Right ventricle myocardium inferior (tissue), 1 donor: ENCODE measurements at places on chromosomes 4 and X.
A peak's percentile ranks its signal among the peaks of the same experiment; 100 is the strongest.

- no peak for DNase-seq
These were observed 96.4 kb upstream of the TRPC5OS start for GRCh38 chrX:111779582-111779981.

DNA sequence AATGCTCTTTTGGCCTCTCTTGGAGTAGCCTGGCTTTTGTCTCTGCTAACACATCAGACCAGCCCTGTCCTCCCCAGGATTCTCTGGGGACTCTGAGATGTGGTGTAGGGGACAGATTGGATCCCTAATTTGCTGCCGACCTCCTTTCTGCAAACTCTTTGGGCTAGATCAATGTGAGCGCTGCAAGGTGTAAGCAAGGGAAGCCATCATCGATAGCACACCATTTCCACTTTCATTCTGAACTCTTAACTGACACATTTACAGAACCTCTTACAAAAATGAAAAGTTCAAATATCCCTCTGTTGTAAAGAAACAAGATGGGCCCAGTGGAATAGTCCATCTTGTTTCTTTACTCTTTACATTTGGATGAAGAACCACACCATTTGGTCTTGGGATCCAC is 46.6 kb downstream of the PGRMC2 start:
- no peak for DNase-seq

DNA sequence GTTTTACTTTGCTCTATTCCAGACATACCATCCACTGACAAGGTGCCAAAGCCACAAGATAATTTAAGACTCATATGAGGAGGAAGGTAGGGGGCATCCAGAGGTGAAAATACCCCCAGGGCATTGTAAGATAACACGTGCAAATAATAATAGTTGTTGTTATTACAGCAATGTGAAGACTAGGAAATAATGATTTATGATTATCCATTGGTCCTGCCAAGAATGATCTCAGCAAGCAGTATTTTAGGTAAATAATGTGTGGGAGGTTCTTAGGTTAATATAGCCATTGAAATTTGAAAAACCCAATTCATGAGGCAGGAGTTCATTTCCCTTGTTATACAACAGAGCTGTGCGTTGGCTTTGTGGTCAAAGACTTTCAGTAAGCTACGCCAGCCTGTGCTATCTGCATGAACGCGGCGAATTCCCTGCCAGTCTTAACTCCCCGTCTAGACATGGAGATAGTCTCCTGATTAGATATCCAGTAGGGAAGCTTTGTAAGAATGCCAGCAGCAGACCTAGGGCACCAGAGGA is 47.2 kb upstream of the MXRA5 start:
- no peak for DNase-seq

- no peak for DNase-seq
These were observed 232.5 kb downstream of the TEX13A start for GRCh38 chrX:104988038-104988437.

DNA sequence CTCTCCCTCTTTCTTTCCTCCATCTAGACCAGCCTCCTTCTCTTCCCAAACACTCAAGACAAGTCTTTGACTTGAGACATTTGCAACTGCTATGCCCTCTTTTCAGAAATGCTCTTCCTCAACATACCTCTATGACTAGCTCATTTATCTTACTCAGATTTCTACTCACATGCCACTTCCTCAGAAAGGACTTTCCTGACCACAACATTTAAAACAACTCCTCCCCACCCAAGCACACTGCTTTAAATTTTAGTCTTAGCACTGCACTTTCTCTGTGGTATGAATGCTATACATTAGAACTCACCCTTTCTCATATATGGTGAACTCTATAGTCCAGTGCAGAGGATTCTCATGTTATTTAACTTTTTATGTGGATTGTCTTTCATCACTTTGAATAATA is 28.4 kb upstream of the SULT1E1 start:
- no peak for DNase-seq

- DNase-seq: no peak
These were observed 28.6 kb downstream of the IDS start for GRCh38 chrX:149476513-149476912.

DNA sequence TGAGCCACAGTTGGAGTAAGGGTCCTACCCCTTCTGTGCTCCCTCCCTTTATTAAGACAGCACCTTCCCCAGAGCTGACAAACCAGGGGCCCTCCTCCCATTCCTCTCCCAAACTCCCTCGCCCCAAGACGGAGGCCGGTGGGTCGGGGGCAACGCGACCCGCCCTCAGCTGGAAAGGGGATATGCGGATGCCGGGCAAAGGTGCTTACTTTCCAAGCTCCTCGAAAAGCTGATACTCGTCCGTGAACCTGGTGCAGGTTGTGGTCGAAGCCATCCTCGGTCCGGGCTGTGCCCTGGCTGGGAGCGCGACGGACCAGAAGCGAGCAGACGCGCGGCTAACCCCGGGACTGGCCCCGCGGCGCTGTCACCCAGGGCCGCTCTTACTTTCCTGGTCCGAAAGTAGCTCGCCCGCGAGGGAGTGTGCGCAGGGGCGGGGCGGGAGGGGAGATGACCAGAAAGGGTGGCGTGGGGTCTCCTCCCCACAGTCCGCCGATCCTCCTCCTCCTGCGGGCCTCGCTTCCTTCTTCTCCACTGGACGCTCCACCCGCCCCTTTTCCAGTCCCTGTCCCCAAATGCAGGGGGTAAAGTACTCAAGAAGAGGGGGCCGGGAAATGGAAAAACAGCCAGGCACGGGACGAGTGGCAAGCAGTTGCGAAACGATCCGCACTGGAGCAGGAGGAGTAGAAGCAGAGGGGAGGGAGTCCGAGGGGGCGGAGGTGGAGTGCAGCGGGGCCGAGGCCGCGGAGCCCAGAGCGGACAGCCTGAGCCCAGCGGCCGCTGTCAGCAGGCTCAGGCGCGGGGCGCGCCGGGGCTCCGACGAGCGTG is 531 bp downstream of the CAMK2D start:
- peak; percentile 90 for DNase-seq

DNA sequence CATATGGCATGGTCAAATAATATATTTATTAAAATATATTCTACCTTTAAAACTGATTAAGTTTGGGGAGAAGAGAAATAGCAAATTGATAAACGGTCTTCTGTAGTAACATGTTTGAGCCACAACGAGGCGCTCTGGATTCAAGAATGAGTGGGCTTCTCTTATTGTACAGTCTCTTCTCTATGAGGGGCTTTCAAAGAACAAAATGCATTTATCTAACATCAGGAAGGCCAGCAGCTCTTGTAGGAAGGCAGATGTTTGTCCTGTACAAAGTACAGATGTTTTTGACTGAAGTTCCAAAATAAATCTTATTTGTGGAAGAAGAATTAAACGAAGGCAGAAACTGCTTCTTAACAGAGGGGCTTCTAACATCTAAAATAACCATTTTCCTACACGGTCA is 153.6 kb downstream of the RASL11B start:
- DNase-seq: no peak

DNA sequence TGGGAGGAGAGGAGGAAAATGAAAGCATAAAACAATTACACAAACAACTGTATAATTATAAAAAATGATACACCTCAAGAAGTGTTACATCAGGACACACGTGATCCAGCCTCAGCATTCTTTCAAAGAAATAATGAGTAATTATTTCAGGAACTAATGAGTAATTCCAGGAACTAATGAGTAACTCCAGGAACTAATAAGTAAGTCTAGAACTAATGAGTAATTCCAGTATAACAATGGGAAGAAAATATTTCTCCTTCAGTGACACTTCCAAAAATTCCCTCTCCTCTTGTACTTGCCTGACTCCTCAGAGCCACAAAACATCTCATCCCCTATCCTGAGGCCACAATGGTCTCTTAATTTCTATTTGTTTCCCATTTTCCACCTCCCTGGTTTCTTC is 63.5 kb upstream of the COL25A1 start:
- DNase-seq: no peak

- DNase-seq: no peak
These were observed 229.8 kb downstream of the DKK2 start for GRCh38 chr4:106806158-106806797.

GRCh38 chrX:15500497-15500966 is at the start of gene BMX:
Gene BMX (plus strand): TSS chrX:15500807. CDS start chrX:15508354, 7,547 bp downstream.
- peak; percentile 78 for DNase-seq

DNA sequence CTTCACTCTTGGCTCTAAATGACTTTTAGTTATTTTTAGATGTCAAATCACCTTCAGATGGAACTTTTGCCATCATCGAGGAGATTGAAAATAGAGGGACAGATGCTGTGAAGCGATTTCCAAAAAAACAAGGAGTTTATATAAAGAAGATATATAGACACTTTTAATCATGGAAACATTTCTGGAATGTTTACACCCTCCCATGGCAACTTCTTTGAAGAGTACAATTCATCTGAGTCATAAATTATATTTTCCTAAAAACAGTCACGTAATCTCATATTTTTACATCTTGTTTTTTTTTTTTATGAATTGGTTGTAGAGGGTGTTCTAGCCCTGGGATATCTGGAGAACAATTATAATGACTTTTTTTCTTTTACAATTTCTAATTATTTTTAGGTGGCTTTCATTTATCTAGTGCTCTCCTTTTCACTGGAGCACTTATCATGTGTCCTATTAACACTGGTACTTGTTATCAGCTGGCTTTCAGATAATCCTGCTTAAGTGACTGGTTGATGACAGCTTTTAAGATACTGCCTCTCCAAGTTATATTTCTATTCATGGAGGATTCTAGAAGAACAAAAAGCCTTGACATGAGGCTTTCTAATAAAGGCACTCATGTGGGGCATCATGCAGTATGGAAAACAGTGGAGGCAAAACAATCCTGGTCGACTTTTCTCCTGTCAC is 24.9 kb downstream of the PCDH7 start:
- DNase-seq: no peak

GRCh38 chr4:177964693-177965168 is 522.5 kb upstream of the AGA start:
- no peak for DNase-seq

GRCh38 chrX:130874751-130875150 is 28.3 kb downstream of the ENOX2 start:
- no peak for DNase-seq

DNA sequence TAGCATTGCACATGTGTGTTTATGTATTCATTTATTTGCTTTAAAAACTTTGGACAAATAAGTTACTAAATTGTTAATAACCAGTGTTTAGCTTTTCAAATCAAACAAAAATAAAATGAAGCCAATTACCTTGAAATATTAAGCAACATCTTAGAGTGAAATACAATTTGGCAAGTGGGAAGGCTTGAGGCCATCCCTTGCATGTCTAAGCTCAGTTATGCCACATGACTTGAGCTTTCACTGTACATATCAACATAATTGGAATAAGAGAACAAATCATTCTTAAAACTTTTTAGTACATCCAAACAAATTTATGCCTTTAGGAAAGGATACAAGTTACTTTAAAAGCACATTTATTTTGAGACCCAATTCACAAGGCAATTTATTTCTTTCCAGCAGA is 640.6 kb downstream of the SPRY1 start:
- no peak for DNase-seq

DNA sequence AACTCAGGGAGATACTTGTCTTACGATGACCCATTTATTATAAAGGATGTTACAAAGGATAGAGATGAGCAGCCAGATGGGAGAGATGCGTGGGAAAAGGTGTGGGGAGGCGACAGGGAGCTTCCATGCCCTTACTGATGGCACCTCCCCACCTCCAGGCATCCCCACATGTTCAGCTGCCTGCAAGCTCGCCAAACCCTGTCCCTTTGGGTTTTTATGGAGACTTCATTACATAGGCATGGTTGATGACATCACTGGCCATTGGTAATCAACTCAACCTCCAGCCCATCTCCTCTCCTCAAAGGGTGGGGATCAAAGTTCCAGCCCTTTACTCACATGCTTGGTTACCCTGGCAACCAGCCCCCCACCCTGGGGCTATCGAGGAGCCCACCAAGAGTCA is 29.4 kb upstream of the SLC2A9 start:
- no peak for DNase-seq

DNA sequence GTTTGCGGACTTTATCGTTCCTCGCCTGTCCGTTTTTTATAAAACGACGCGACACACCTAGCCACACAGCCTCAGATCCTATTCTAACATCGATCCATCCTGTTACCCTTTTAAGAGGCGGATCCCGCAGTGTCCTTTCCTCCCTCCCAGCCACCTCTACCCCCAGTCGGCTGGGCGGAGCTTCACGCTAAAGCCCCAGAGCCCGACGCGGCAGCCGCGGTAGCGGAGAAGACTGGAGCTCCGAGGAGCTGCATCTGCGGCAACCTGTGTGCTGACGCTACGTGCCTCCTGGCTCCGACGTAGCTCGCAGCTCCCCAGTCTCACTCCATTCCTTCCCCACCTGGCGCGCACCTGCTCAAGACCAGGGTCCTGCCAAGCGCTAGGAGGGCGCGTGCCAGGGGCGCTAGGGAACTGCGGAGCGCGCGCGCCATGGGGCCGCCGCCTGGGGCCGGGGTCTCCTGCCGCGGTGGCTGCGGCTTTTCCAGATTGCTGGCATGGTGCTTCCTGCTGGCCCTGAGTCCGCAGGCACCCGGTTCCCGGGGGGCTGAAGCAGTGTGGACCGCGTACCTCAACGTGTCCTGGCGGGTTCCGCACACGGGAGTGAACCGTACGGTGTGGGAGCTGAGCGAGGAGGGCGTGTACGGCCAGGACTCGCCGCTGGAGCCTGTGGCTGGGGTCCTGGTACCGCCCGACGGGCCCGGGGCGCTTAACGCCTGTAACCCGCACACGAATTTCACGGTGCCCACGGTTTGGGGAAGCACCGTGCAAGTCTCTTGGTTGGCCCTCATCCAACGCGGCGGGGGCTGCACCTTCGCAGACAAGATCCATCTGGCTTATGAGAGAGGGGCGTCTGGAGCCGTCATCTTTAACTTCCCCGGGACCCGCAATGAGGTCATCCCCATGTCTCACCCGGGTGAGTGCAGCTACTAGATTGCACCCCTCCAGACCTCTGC is at the start of gene RNF128:
RNF128 (plus strand) TSS at position 217 of the 953 bp plus-strand sequence; CDS start at position 430, 213 bp downstream.
- no peak for DNase-seq

- DNase-seq: no peak
These were observed 47.5 kb upstream of the SCRG1 start for GRCh38 chr4:173446416-173446815.

DNA sequence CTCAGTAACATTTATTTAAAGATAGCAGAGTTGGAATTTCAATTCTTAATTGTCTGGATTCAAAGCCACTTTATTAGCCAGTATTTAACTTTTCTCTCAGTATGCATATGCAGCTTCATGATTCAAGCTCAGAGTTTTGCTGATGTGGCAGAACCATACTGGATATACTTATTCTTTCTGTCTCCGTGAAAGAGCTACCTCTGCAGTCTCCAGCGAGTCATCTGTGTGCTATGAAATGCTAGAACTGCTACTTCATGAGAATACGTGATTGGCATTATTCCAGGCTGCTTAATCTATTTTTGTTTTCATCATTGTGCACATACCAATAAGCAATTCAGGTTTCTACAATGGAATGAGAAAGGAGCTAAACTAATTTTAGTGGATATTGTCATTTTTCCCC is 743.7 kb downstream of the C4orf33 start:
- DNase-seq: no peak

- DNase-seq: no peak
These were observed 207.2 kb downstream of the NLGN4X start for GRCh38 chrX:6021316-6022091.

DNA sequence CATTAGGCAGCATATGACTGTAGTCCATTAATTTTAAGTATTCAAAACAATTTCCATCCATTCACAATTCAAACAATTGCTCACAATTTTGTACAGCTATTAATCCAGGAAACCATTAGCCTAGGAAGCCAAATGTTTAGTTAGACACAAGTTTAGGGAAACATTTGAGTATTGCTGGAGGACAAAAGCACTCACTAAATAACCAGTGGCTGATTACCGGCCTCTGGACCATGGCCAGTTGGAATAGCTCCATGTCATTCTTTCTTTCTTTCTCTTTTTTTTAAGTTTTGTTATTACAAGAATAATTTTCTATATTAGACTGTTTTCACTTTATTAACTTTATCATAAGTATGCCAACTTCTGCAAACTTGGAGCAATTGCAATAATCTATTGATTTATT is 31.3 kb downstream of the TRIML2 start:
- DNase-seq: no peak
